ENCODE measurements at places on chromosomes 11 and 22.
A peak's percentile ranks its signal among the peaks of the same experiment; 100 is the strongest.

DNA sequence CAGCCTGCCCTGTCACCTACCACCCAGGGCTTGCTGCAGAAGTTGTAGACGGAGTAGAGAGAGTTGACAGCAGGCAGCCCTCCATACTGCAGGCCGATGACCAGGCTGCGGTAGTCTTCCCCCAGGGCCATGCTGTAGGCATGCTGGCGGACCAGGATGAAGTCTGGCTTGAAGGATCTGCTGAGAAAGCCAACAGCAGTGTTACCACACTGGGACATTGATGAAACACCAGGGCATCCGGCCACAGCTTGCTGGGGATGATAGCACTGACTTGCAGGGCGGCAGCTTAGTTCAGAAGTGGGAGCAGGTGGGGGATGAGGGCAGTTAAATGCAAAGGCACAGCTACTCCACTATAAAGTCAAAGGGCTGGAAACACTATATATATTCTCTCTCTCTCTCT is 67.4 kb downstream of the TIMP3 start:
- DNase-seq = no peak

GRCh38 chr11:3123761-3124733 is 41.1 kb downstream of the OSBPL5 start:
- DNase-seq = peak; percentile 78

DNA sequence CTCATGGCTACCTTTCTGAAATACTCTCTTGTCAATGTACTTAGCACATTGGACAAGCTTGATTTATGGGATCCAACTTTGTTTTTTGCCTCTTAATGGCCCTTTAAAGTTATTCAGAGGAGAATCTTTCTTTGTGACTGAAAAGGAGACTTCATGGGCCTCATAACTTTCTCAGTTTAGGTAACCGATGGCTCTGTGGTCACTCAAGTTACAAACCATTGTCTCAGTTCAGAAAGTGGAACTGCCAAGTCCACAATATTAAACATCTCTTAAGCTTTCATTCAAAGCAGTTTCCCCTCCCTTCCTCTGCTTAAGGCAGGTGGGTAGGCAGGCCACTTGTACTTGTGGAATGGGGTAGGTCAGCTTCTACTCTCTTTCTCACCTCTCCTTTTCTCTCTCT is 12.3 kb upstream of the ARL14EP start:
- no peak for DNase-seq

- DNase-seq = no peak
These were observed 39.9 kb downstream of the CWC15 start for GRCh38 chr11:94933223-94934130.

- DNase-seq = no peak
These were observed 51.6 kb downstream of the MS4A13 start for GRCh38 chr11:60566776-60567175.

DNA sequence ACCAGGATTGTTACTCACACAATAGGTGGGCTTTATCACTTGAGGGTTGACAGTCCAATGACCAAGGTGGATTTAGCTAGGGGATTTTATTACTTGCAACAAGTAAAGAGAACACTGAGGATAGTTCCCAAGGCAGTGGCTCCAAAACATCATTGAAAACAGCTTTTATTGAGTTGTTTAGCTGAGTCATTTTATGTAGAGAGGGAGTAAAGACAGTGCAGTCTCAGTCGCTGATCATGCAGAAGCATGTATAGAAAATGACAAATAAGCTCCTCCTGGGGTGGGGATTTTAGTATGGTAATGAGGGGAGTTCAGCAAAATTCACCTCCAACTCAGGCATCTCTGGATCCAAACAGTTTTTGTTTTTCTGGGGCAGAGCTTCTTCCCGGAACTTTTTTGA is 163.0 kb upstream of the CCDC179 start:
- DNase-seq = no peak

DNA sequence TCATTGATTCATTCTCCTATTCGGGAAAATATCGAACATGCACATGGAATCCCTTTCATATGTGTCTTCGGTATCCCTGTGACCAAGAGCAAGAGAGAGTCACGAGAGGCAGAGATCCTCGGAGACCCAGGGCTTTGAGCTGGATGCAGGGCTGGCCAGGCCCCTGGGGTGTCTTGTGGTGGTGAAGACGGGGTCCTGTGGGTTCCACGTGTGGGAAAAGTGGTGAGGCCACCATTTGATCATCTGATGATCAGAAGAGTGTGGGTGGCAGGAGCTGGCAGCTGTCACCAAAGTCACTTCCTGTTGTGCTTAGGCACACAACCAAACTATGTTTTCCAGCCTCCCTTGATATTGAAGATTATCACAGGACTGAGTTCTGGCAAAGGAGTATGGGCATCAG is 94.0 kb downstream of the BRD1 start:
- DNase-seq = no peak

GRCh38 chr11:2668876-2669275 is 30.9 kb downstream of the KCNQ1OT1 start:
- no peak for DNase-seq

- DNase-seq = peak; percentile 61
These were observed 89.7 kb upstream of the SHANK2 start for GRCh38 chr11:71342116-71342515.

DNA sequence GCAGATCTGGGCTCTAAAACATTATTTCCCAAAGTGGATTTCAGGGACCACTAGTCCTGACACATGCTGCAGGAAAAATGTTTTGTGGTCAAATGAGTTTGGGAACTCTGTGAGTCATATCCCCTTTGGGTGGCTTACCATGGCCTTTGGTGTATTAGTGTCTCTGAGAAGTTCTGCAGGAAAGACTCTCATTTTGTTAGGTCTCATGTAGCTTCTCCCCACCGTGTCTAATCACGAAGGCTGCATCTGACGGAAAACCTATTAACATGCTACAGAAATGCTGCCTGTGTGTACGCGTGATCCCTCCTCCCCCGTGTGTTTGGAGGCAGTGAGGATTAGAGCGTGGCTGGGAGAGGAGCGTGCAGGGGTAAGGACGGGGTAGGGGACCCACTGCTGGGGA is 191.7 kb downstream of the ST3GAL4 start:
- no peak for DNase-seq

DNA sequence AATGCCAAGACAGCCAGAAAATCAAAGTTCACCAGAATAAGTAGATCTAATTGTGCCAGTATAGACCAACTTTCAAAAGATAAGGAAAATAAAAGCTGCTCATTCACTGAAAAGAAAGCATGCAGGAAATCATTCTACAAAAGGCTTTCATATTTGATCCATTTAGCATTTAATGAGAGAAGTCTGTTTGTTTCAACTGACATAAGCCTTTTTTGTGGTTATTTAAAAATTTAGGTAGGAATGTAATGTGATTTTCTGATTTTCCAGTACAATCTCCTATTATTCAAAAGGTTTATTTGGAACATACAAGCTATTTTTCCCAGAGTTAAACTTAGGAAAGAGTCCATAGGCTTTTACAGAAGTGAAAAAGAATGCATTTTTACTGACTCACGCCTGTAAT is 92.7 kb downstream of the SBF2 start:
- no peak for DNase-seq

GRCh38 chr11:15307619-15308024 is 192.9 kb downstream of the INSC start:
- no peak for DNase-seq

DNA sequence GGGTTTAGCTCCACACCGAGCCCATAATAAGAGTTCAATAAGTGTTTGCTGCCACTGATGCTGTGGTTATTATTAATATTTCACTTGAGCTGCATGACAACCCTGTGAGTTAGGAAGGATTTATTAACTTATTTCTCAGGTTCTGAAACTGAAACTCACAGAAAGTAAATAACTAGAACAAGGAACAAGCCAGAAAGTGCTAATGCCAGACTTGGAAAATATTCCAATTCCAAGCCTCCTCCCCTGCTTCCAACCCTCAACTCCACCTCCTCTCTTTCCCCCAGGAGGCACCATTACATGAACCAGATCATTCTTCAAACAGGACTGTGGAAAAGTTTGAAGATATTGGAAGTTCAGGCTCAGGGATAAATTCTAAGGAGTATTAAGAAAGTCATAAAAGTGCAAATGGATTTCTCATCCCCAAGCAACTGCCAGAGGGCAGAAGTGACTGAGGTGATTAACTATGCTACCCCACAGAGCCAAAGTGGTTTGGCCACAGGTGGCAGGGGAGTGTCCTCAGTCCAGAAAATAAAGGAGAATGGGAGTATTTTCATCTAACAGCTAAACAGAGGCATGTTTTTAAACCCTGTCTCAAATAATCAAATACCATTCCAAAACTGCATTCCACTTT is 3.2 kb upstream of the FJX1 start:
- DNase-seq = no peak

- no peak for DNase-seq
These were observed 93.7 kb downstream of the CCDC83 start for GRCh38 chr11:85948884-85949283.

DNA sequence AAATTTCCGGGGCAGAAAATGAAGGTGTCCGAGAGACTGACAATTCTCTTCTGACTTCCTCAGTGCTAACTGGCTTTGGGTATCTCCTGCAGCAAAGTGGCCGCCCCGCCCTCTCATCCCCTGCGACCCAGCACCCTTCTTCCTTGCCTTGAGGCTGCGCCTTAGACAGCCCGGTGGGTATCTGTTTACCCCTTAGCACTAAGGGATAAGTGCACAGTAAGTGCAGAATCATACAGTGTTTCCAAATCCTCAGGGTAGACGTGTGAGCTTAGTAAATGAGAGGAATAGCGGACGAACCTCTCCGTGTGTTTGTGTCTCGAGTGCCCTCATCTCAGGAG is 368 bp upstream of the CHORDC1 start:
- DNase-seq = no peak

DNA sequence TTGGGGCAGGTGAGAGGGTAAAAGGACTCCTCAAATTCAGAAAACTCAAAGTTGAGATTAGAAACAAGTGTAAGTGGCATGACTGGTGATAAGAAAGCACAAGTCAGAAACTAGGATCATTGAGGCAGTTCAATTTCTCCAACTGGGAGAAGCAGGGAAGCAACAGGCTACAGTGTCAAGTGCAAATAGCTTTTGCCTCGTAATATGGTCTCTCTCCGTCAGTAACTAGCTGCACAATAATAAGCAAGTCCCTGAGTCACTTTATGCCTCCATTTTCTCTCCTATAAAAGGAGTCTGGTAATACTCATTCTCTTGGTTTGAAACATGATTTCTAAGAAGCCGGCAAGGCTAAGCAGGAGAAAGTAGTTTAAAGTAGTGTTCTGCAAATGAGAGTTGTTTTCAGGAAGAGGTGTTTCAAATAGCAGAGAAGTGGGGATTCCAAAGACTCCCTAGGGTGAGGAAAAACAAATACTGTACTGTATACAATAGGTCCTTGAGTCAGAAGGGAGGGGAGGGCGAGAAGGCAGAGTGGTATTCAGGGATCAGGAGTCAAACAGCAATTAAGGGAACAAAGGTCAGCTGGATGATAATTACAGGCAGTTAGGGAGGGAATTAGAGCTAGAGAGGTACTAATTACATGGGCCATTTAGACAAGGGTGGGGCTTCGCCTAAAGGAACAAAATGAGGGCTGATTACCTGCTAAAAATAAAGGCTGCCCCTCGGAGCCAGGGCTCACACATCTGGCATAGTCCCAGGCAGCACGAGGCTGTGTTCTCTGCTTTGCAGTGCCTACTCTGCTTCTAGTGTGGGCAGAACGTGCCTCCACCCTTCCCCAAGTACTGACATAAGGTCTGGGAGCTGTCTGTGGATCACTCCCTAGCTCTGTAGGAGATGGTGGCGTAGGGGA is 96.0 kb upstream of the BDNF start:
- DNase-seq = no peak

DNA sequence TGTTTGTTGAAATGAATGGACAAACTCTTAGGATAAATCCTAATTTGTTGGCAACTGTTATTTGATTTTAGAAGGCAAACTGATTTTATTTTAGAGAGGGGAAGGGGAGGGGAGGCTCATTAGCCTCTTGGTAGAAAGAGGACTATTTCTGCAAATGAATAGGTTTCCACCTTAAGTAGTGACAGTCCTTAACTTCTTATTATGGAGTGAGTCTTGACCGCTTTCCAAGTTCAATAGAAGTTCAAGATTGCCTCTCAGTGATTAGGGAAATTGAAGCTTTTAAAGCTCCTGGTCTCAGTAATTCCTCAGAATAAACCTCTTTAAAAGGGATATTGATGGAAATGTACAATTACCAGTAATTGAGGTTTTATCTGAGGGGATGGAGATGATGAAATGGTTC is 55.7 kb downstream of the PANX1 start:
- DNase-seq = no peak

DNA sequence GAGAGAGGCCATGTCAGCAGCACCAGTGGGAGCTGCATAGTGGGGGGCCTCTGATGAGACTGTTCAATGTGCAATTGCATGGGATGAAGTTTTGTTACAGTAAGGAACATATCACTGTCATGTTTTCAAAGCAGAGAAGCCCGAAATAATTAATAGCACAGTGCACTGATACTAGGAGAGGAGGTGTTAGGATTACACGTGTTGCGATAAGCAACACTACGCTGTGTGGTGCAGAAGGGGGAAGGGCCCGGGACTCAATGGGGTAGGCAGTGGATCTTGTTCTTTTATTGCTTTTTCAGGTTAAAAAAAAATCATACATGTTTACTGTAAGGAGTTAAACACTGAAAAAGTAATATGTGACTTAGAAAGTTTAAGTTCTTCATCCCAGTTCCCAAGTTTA is 29.2 kb downstream of the TCIRG1 start:
- DNase-seq = no peak

DNA sequence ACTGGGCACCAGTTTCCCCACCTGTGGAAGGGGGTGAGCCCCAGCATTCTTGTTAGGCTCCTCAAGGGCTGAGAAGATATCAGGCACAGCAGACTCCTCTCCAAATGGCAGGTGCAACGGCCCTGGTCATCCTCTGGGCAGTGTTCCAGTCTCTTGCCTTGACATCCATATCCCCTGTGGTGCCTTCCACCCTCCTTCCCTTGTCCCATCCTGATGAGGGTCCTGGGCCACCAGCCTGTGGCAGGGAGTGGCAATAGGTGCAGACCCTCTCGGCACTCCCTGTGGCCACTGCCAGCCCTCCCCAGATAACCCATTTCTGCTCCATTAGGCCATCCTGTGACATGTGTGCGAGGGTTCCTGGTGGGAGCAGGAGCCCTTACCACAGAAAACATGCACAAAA is 78.8 kb upstream of the NECTIN1 start:
- no peak for DNase-seq

- no peak for DNase-seq
These were observed 16.8 kb downstream of the PPIL2 start for GRCh38 chr22:21682385-21683175.

DNA sequence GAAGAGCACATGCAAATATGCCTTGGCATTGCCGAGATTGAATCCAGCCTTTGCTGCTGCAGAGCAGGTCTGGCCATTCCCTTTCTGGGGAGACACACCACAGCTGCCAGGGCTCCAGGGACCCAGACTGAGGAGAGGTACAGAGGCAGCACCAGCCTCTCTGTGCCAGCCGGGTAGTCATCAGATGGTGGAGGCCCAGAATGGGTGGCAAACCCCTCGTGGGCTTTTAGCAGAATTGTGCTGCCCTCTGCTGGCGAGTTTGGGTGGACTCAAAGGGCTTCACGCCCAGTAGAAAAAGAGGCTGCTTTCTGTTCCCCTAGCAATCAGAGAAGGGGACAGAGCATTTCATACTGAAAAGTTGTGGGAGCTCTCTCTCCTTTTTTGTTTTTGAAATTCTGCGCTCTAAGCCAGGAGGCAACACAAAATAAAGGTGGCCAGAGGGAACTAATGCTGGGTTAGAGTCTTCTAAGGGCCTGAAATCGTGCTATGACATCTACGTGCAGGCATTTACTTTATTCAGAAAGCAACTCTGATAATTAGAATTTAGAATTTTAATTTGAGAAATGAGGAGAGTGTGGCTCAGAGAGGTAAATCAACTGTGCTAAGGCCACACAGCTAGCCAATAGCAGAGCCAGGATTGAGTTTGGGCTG is 158.8 kb upstream of the NAV2 start:
- DNase-seq = peak; percentile 84

- DNase-seq = no peak
These were observed 19.7 kb downstream of the ZNF195 start for GRCh38 chr11:3359092-3359824.

All from upper lobe of right lung (tissue), 1 donor.